ENCODE measurements at places on chromosomes 5 and 9.

DNA sequence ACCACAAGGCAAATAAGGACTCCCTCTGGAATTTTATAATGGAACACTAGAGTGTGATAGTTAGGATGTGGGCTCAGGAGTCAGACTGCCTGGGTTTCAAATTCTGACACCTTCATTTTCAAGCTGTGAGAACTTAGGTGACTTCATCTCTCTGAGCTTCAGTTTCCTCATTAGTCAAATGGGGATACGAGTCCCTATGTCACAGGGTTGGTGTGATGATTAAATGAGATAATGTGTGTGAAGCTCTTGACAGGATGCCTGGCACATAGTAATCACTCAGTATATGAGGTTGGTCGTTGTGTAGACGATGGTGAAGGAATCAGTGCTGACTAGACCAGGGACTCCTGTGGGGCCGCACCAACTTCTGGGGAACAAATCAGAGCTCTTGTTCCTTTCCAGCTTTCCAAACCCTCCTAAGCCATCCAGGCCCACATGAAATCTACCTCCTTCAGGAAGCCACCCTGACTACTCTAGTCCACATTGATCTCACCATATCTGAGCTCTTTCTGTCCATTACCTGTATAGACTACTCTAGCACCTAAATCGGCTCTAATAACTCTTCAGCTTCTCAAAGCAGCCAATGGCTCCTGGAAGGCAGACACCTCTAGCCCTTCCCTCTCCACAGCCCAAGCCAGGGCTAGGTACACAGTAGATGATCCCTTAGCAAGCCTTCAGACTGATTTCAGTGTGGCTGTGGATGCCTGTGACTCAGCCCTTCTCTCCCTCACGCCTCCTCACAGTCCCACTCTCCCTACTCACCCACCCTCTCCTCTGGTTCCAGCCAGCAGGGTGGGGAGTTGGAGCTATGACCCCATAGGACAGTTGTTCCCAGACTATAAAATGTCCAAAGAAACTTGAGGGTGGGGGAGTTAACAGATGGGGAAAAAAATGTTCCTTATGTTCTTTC lies 2.5 kb upstream of the TCF7 start:
- DNase-seq: peak; percentile 63

GRCh38 chr5:176474476-176474875 lies 26.3 kb downstream of the FAF2 start:
- no peak for DNase-seq

DNA sequence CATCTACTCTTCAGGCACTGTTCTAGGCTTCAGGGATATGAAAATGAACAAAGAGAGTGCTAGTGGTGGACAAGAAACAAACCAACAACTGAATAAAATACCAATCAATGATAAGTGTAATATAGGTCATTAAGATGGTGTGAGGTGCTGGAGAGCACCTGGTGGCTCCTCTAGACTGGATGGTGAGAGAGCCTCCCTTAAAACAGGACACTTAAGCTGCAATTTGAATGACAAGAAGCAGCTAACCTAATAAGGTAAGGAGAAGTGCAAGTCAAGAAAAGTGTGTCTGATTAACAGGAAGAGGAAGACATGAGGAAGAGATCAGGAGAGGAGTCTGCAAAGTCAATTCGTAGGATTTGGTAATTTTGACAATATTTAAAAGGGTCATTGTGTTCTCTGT lies 23.1 kb downstream of the JAKMIP2 start:
- no peak for DNase-seq

DNA sequence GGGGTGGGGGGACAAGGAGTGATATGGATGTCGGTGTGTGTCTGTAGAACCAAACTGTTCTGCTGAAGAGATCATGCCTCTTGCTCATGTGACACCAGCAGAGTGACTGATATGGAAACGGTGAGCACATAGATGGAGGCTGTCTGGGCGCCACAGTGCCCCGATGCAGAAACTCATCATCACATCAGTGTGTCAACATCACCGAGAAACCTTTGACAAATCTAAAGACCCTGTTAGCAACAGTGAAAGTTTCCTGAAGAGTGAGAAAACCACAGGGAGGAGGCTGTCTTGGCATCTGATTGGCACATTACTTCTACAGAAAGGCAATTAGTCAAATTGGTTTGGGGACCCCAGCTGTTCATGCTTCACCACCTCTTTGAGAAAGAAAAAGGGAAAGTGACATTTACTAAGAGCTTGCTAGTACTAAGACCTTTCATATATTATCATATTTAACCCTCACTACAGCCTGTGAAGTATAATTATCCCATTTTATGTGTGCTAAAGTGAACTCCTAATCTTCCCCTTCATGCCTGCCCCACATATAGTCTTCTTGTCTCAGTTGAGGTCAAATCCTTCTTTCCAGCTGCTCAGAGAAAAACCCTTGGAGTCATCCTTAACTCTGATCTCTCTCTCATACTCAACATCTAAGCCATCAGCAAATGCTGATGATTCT lies 25.6 kb downstream of the CSF2 start:
- DNase-seq: peak; percentile 92

- no peak for DNase-seq
These were observed 376.9 kb upstream of the KCNN2 start for GRCh38 chr5:113984928-113985327.

DNA sequence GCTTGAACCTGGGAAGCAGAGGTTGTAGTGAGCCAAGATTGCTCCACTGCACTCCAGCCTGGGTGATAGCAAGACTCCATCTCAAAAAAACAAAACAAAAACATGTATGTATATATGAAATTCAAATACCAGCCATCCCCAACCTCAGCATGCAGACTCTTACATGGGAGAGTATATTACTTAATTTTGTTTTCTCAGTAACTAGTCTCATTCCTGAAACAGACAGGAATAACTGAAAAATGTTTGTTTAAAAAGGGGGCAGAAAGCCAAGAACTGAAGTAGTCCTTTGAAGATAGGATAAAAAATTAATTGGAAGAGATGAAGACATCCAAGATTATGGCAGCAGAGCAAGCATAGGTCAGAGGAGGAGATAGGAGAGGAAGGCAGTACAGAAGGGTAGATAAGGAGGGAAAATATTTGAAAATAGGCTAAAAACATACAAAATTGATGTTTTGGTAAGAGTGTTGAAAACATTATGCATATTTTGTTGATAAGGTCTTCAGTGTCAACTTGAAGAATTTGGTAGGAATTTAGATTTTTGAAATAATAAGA lies 309.9 kb downstream of the MAT2B start:
- no peak for DNase-seq

DNA sequence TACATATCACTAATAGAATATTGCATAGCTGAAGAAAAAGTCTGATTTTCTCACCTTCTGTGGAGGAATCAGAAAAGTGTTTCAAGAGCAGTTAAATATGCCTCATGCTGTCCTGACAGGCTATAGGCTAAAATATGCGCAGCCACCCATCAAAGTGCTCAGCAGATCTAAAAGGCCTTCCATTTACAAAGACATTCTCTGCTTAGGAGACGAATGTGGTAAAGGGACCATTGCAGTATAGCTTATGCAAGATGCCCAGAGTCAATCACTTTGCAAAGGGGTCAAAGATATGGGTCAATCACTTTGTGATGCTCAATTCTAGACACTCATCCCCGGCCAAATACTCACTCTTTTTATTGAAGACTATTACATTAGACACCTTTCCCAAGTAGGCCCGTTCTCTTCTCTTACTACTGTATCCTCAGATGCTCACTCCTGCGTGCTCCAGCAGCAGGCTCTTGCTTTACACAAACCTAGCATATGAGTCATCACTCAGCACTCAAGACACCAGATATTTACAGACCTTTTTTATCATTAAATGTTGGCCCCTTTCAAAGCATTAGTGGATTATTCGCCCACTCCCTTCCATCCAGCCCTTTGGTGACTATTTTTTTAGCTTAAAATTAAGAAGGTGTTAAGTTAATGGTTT lies 568.2 kb upstream of the CDH18 start:
- no peak for DNase-seq

DNA sequence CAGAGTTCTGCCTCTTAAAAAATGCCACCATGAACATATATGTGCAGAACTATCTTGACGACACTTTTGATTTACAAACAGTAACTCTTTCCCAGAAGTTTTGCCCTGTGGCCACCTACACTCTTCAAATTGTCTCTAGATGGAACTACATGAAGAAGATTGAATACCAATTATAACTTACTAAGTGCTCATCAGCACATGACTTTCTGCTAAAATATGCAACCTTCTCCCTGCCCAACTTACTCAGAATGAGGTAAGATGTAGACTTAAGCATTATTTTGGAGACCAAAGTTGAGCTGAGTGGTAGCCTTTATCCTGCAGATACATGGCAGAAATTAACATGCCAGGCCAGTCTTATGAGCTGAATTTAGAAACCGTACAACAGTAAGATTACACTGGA lies 105.4 kb downstream of the SEMA5A start:
- DNase-seq: no peak

DNA sequence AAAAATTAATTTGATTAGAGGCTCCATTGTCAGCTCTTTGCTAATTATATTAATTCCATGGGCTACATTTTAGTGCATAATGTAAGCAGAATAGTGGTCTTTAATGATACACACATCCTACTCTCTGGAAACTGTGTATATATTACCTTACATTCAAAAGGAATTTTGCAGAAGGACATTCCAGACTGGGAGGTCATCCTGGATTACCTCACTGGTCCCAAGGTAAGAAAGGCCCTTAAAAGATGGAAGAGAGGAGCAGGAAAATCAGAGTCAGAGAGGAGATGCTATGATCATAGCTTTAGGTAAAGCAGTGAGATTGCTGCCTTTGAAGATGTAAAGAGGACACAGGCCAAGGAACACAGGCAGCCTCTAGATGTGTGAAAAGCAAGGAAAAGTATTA lies 1180.8 kb downstream of the CDH12 start:
- DNase-seq: no peak

DNA sequence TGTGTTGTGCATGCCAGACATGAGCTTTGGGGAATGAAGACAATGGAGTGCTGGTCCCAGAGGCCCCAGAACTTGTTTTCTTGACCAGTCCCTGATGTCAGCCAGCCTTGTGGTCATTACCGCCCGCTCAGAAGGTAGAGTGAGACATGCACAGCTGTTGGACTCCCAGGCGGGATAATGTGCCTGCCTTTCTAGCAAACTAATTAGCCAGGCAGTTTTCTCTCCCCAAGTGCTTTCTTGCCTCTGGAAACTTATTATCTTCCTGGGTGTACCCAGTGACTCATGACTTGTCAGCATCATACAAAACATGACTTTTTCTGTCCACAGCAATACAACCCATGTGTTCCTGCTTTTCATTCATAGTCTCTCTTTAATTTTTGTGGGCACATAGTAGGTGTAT lies 131.1 kb downstream of the RMI1 start:
- no peak for DNase-seq

- DNase-seq: no peak
These were observed at the start of gene SLC6A7 for GRCh38 chr5:150189728-150190502. Gene SLC6A7, plus strand, starts transcription at chr5:150190062. Its CDS starts 266 bp downstream, at chr5:150190328.

- no peak for DNase-seq
These were observed 11.1 kb downstream of the TGFBR1 start for GRCh38 chr9:99116003-99116411.

- DNase-seq: no peak
These were observed 186.1 kb downstream of the GNA14 start for GRCh38 chr9:77462066-77462465.

DNA sequence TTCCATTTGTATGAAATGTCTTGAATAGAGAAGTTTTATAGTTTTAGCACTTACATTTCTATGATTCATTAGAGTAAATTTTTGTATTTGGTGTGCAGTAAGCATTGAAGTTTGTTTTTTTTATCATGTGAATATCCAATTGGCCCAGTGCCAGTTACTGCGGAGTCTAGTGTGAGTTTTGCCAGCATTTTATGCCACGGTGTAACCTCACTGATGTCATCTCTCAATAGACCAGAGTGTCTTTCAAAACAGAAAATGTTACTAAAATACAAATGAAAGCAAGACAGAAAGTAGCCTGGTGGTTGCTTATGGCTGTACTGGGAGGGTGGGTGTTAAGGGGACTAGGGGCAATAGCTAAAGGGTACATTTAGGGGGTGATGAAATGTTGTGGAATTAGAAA lies 62.8 kb downstream of the IPPK start:
- no peak for DNase-seq

GRCh38 chr5:14006823-14007520 lies 62.5 kb upstream of the DNAH5 start:
- no peak for DNase-seq

- no peak for DNase-seq
These were observed 59.5 kb upstream of the PCA3 start for GRCh38 chr9:76704593-76705204.

DNA sequence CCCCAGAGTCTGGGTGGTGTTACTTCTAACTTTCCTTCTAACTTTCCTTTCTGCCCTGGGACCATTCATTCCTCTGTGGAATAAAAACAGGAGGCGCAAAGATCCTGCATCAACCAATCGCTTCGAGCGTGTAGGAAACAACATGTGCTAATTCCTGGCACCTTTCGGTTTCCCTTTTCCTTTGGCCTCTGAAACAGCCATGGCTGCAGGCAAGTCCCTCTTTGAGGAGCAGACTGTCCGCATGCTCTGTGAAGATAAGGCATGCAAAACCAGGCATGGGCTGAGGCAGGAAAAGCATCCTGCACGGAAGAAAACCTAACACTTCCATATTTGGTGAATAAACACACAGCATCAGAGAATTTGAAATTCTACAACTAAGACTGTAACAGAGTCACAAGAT lies 128.3 kb downstream of the HSD17B3 start:
- DNase-seq: no peak

DNA sequence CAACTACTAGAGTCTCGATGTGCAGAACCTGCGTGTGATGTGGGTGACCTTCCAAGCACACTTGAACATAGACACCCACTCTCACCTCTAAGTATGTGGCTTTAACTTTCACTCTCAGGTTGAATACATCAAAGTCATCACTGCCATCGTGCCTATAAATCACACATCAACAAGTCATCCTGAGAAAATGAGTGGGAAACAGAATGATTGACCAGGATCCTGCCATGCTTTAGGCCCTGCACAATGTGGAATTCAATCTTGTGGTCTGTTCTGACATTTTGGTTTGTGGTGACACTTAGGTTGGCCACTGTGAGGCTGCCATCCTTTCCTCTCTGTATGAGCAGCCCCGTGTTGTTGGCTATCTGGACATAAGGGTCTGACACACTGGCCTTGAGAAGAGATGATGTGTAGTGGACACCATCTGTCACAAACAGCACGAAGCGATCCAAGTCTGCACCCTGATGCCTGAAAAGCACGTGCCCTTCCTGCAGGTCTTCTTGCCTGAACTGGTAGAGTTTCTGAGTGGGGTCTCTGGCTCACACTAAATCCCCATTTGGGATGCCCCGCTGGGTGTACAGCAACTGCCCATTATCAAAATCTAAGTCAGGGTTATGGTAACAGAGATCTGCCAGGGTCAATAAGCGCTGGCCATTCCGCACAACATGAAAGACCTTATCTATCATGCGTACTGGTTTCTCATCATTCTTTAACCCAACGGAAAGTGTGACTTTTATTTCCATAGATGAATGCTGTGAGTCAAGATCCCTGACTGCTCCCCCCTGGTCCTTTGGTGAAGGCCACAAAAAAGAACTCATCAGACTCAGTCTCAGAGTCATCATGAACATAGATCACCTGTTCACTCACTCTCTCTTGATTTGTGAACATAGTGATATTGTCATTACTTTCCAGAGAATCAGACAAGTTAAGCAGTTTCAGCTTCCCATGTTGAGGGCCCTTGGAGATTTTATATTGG lies 116.6 kb downstream of the ESM1 start:
- peak; percentile 49 for DNase-seq

Measured in activated CD8-positive, alpha-beta T cell treated with anti-CD3 and anti-CD28 coated beads for 36 hours (primary cell).